ENCODE measurements at places on chromosomes 13 and 19.

DNA sequence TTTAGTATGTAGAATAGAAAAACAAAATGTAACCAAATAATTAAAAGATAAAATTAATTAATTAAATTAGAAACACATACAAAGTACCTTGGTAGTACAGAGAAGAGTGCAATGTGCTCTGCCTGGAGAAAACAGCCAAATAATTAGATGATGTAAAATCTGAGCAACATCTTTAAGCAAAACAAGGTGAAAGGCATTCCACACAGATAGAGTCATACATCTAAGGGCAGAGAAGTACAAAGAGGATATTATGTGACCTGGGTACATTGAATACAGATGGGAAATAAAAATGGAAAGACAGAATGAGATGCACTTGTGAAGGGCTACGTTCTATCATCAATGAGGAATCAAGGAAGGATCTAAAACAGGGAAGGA, 25.2 kb upstream of the FNDC3A start:
- DNase-seq, result no peak

GRCh38 chr13:78662467-78662866, 3.5 kb upstream of the OBI1 start:
- no peak for DNase-seq

DNA sequence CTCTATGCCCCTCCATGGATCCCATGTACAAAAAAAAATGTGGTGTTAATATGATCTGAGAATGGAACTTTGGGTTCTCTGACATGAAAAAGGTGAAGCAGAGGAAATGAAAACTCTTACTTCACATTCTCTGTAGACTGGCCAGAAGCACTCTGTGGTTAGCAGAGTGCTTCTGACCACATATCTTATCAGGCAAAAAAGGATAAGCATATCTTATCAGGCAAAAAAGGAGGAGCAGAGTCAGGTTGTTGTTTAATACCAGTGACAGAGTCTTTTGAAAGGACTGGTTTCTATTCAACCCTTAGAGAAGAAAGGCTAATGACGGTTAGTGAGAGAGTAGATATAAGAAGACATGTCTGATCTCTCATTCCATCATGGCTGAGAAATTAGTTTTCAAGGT, 1404.8 kb downstream of the SLITRK1 start:
- no peak for DNase-seq

DNA sequence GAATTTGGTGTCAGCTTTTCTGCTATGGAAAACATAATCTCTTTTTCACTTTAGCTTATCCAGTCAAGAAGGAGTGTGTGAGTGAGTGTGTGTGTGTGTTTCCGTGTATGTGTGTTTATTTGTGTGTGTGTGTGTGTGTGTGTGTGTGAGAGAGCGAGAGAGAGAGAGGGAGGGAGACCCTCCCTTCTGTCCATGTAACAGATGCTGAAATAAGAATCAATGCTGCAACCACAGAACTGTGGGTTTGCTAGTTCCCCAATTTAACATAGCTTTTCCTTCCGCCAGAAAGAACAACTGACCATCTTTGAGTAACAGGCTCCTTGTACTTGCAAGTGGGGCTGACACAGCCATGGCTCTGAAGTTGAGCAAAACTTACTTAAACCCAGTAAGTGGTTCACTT, 5.2 kb downstream of the LCP1 start:
- no peak for DNase-seq

GRCh38 chr13:107512551-107512950, 702.8 kb downstream of the LIG4 start:
- DNase-seq, result no peak

Measured in glutamatergic neuron (in vitro differentiated cells).